Amygdala (tissue), 56 donors: ENCODE measurements at places on chromosomes 2 and 18.

GRCh38 chr18:38932752-38933151 lies 1367.2 kb upstream of the CELF4 start:
- no peak for DNase-seq

- no peak for DNase-seq
Measured at GRCh38 chr2:164447660-164448059, 173.6 kb downstream of the GRB14 start.

- DNase-seq, result no peak
Measured at GRCh38 chr2:23826040-23826439, 100.9 kb downstream of the ATAD2B start.

DNA sequence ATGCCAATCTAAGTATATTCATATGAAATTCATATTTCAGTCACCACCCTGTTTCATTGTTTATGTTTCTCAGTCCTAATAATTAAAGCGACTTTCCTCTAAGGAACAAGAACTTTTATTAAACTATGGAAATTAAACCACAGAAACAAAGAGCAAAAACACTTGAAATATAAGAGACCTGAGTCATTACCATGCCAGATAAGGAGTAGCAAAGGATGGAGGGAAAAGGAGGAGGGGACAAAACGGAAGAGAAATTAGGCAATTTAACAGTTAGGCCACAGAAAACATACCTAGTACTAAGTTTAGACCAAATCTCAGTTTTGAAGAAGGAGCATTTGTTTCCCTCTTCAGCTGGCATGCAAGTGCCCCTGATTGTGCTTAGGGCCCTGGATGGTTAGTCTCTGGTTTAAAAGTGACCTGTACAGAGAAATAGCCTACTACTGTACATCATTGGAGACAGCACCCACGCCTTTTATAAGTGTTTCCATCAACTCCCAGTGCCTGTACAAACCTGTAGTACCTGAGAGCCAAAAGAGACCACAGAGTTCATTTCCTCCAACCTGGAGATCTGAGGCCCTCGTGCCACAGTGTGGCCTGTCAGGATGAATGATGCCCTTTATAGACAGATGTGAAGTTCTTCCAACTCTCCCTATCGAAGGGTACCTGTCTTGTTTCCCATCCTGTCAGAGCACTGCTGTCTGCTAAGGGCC lies 74.5 kb downstream of the SPATS2L start:
- DNase-seq, result no peak

DNA sequence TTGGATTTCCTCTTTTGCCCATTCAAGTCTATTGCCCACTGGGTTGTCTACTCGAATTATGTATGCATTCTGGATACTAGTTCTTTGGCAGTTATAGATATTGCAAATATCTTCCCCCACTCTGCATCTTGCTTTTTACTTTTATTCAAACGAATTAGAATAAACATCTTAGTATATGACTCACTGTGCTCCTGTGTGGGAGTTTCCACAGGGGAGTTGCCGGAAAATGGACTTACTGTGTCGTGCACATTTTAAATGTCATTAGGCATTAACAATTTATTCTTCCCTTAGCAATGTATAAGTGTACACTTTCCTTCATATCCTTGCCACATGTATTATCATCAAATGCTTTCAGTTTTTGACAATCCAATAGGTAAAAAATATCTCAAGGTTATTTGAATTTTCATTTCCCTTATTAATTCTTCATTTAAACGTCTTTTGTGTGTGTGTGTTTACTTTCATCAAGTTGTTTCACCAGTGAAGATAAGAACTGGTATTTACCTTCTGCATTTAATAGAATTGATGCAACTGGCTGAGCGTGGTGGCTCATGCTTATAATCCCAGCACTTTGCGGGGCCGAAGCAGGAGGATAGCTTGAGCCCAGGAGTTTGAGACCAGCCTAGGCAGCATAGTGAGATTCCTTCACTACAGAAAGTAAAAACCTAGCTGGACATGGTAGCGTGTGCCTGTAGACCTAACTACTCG lies 4.6 kb upstream of the UGT1A5 start:
- DNase-seq, result no peak

DNA sequence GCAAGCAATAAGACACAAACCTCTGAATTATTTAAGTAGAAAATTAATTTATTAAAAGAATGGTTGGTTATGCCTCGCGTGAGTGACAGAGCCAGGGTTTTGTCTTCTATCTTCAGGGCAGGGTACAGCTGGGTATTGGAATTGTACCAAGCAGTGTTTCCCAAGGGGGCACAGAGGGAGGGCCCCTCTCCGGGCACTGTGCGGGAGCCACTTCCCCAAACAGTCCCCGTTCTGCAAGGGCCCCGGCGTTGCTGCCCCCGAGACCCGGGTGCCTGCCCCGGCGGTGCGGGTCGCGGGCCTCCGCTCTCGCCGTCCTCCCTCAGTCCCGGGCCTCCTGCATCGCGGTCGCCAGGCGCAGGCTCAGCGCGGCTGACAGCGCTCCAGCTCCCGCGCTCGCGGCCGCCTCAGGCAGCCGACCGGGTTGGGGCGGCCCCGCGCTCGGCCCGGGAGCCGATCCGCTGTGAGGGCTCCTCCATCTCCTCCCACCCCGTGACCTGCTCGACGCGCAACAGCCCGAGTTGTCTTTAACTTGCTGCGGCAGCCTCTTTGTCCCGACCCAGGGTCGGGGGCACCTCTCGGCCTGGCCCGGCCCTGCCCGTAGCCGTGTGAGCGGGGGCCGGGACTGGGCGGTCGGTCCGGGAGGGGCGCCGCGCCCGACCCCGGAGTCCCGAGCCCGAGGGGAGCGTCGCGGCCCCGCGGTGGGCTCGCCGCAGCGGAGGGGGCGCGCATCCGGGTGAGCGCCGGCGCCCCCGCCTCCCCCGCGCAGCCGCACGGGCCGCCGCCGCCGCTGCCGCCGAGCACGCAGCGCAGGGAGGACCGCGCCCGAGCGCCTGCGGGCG lies 620 bp upstream of the GALNT1 start:
- DNase-seq, result peak; percentile 43

DNA sequence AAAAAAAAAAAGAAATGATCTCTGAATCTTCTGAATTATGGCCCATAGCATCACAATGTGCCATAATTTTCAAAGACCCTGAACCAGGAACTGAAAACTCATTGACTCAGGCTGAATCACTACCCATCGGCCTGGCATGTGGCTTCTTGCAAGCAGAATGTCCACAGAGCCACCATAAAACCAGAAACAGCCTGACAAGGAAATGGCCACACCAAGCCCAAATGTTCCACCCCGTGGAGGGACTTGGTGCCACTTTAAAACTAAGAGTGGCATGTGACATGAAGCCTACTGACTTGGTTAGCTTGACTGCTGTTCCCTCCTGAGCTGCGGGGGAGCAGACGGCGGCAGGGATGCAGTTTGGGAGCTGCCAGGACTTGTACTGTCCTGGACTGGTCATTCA lies 71.2 kb upstream of the RBM44 start:
- no peak for DNase-seq

GRCh38 chr2:216851486-216852090 lies 8.3 kb downstream of the TNP1 start:
- no peak for DNase-seq

GRCh38 chr18:46575851-46576250 lies 81.2 kb downstream of the LOXHD1 start:
- no peak for DNase-seq

DNA sequence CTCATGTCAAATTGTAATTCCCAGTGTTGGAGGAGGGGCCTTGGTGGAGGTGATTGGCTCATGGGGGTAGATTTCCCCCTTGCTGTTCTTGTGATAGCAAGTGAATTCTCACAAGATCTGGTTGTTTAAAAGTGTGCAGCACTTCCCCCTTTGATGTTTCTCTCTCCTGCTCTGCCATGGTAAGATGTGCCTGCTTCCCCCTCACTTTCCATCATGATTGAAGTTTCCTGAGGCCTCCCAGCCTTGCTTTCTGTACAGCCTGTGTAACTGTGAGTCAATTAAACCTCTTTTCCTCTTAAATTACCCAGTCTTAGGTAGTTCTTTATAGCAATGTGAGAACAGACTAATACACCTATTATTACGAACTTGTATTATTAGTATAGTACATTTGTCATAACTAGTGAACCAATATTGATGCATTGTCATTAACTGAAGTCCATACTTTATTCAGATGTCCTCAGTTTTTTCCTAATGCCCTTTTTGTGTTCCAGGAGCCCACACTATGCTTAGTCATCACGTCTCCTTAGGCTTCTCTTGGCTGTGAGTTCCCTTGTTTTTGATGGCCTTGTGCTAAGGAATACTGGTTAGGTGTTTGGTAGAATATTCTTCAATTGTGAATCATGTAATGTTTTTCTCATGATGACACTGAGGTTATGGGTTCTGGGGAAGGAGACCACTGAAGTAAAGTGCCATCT lies 4.5 kb upstream of the MAP3K2 start:
- DNase-seq, result no peak

DNA sequence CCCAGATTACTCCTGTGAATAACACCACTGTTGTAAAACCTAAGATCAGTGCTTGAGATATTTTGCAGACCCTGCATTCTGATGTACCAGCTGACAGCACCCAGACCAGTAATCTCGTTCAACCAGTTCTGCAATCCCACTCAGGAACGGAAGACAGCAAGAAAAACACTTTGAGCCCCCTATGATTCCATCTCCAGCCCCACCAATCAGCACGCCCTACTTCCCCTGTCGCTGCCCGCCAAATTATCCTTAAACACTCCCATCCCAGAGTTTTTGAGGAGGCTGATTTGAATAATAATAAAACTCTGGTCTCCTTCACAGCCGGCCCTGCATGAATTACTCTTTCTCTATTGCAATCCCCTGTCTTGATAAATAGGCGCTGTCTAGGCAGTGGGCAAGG lies 173.9 kb upstream of the CDH2 start:
- DNase-seq, result no peak

DNA sequence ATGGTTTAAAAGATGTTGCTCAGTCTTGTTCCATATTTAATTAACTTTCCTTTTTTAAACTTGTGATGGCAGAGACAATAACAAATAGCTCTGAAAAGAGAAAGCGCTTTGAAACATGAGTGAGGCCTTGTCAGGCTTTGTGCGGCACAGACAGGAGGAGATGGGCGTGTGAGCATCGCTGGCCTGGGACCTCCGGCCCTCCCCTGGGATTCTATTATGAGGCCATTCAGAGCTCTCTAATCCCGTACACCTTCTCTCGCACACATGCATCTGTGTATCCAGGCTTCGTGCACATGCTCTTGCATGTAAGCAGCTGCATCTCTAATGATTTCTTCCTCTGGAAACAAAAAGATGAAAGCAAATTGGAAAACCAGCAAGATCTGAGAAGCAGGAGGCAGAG lies 313.7 kb downstream of the ZNF521 start:
- DNase-seq, result no peak

- no peak for DNase-seq
Measured at GRCh38 chr2:159775021-159775420, 23.0 kb downstream of the CD302 start.

DNA sequence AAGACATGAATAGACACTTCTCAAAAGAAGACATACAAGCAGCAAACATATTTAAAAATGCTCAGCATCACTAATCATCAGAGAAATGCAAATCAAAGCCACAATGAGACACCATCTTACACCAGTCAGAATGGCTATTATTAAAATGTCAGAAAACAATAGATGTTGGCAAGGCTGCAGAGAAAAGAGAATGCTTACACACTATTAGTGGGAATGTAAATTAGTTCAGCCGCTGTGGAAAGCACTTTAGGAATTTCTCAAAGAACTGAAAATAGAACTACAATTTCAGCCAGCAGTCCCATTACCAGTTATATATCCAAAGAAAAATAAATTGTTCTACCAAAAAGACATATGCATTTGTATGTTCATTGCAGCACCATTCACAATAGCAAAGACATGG lies 61.7 kb downstream of the STRADB start:
- no peak for DNase-seq

DNA sequence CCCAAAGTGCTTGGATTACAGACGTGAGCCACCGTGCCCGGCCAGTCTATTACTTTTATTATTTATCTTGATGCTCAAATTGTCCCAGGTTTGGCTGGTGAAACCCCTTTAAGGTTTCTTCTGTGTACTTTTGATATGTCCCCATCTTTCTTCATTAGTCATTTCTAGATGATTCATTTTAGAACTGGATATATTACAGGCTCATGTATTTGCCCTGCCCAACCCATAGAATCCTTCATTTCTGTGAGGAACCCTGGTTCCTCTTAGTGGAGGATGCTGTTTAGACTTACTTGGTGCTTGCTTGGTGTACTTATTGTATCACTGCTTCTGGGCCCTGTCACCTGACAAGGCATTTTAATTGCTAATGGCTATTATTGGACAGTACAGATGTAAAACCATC lies 40.1 kb downstream of the KCMF1 start:
- no peak for DNase-seq

- DNase-seq, result no peak
Measured at GRCh38 chr2:82224301-82224940, 1919.9 kb upstream of the LRRTM1 start.

- no peak for DNase-seq
Measured at GRCh38 chr18:26802330-26803200, 62.9 kb downstream of the AQP4 start.

- no peak for DNase-seq
Measured at GRCh38 chr2:22340716-22341115, 1044.3 kb upstream of the KLHL29 start.

GRCh38 chr2:192480984-192481383 lies 286.3 kb upstream of the TMEFF2 start:
- no peak for DNase-seq

DNA sequence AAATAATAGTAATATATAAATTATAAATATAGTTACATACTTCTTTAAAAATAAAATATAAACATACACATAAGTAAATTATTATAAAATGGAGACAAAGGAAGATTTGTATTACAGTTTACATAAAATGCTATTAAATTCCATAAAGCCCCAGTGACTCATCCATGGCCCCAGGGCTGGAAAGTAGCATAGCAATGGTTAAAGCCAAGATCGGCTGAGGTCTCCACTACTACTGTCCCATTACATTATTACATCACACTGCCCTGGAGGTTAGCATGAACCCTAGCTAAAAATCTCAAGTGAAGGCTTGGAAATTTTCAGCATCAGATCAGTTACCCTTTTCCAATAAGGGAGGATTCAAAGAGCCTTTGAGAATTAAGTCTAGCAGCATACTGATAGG lies 936.2 kb downstream of the DSC3 start:
- no peak for DNase-seq

DNA sequence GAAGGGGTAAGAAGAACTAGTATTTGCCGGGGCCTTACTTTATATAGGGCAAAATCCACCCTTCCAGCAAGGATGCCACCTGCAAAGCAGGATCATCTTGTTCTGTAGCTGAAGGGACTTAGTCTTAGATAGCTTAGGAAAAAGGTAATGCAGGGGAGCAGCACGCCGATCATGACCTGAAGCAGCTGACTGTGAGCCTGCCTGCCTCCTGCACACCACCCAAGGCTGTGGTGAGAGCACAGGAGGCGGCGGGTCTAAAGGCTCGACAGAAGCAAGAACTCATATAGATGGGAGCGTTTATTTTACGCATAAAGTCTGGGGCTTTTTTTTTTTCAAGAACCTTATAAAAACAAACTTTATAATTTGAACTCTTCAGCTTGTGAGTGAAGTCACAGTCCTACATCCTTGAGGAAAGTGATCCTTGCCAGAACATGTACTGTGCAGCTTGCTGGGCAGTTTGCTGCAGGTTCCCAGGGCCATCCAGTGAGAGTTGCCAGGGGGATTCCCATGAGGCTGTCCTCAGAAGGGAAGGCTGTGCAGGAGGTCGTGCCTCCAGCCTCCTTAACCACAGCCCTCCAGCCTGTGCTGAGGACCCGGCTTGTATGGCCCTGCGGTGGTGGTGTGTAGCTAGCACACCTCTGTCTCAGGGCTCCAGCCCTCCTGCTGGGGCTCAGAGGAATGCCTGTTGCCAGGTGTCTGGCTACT lies 92.1 kb downstream of the RNF144A start:
- no peak for DNase-seq
